ENCODE measurements at places on chromosomes 6 and 20.

DNA sequence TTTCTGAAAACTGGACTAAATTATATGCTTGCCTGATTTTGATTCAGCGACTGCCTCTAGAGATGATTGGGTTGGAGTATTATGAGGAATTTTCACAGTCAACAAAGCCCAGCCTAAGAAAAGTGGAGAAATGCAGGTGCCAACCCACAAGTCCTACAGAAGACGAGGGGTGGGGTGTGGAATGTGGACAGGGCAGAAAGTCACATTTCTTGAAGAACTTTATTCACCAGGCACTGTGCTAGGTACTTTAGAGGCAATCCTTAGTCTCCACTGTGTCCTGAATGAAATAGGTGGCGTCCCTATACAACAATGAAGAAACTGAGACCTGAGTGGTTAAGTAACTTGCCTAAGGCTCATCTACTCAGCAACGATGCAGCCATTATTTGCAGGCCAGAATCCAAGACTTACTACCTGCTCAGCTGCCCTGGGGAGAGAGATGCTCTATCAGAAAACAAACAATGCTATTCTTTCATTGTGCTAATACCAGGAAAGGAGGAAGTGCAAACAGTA is 106.3 kb downstream of the RNF144B start:
- DNase-seq: no peak

DNA sequence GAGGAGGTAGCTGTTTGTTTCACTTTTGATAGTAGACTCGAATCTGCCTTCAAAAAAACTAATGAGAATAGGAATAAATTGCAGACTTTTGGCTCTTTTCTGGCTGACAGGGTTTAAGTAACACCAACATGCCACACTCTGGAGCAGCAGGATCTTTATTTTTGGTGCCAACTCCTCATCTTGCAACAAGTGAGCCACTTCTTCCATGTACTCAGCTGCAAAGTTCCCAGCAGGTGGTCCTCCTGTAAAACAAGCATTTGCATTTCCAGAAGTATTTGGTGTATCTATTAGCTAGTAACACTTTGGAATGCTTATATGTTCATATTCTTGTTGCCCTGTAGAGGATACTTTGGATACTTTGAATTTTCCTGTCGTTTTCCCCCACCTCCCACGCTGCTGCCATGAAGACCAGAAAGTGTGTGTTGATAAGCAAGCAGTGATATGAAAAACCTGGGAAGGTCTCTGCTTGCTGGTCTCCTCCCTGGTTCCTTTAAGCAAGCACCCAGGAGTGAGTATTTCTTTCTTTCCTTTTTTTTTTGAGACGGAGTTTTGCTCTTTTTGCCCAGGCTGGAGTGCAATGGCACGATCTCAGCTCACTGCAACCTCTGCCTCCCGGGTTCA is 1.0 kb downstream of the ARMH2 start:
- DNase-seq: no peak

DNA sequence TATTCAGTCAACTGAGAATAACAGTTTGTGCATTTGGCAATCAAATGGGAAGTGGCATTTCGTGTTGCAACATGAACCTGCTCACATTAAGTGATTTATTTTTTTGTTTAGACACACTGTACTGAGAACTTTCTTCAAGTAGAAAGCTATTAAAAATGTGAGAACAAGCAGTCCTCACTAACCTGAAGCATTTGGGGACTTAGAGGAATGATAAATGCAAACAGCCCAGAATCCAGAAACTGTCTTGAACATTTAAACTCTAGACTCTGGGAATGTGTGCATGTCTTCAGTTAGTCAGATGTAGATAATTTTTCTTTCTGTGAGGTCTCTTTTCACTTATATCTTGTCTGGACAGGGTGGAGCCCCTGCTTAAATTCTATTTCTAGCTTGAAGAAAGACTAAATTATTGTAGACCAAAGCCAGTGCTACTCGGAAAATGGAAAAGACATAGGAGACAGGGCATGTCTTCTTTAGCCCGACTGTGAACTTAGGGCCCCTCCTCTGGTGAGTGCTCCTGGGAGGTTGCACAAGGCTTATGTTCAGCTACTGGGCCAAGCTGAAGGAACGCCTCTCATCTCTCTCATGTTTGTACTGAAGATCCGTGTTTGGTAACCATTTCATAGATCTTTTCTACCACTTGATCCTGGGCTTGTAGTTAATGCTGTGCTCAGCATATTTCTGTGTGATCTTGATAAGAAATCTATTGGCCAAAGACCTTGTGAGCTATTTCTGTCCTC is 70.1 kb downstream of the SLX4IP start:
- no peak for DNase-seq

DNA sequence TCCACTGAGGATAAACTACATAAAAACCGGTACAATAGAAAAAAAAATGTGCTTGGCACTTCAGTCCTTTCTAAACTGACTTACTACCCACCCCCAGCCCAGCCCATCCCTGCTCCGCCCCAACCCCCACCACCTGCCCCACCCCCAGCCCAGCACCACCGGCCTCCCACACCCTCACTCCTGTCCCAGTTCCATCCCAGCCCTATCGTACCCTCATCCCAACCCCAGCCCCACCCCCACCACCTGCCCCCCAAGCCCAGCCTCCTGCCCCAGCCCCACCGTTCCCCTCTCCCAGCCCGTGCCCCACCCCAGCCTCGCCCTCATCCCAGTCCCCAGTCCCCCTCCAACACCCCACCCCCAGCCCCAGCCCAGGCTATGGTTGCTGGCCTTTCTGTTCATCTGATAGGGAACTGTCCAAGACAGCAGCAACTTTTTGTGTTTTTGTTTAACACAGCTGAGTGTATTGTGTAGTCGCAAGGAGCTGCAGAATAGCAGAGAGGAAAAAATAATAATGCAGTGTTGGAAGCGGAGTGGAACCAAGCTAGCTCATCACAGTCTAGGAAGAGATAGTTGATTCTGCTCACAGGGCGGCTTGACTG is 61.9 kb downstream of the SASH1 start:
- DNase-seq: no peak

- no peak for DNase-seq
Observed at GRCh38 chr6:31717499-31718222, 2.5 kb downstream of the LY6G6D start.

DNA sequence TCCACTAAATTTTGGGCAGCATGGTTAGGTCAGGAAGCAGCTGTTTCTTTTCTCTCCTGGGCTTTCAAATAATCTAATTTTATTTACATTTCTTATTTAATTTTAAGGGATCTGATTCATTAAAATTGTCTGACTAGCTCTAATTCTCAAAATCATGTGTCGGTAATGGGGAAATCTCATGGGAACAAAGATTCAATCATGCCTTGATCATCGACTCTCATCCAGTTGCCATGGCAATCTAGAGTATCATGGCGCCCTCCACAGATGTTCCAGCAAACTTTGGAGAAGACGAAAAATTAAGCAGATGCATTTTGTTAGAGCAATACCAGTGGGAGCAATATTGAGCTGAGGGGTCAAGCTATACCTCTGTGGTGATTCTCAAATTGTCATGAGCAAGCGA is 358.0 kb upstream of the CDH4 start:
- DNase-seq: no peak

DNA sequence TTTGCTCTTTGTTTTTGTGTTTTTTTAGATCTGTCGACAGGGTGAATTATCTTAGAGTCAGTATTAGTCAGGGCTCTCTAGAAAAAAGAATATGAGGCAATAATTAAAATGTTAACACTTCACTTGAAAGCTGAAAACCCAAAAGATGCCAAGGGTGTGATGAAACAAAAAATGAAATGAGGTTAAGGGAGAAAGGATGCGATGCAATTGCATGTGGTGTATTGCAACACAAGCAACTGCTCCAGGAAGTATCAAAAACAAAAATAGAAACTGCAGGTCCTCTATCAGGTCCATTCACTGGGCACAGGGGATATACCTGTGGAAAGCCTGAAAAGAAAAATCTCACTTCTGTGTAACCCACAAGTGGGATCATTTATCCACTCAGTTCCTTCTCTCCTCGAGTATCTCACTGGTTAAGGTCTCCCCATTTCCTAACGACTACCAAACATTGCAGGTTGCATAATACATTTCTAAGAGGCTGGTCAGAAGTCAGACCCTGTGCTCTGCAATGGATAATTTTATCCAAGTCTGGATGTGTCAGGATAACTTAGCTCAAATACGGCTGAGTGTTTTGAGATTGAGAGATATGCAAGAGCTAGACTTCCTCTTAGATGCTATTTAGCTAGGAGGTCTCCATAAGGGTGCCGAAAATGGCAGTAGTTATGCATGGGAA is 257.7 kb upstream of the GJE1 start:
- no peak for DNase-seq

DNA sequence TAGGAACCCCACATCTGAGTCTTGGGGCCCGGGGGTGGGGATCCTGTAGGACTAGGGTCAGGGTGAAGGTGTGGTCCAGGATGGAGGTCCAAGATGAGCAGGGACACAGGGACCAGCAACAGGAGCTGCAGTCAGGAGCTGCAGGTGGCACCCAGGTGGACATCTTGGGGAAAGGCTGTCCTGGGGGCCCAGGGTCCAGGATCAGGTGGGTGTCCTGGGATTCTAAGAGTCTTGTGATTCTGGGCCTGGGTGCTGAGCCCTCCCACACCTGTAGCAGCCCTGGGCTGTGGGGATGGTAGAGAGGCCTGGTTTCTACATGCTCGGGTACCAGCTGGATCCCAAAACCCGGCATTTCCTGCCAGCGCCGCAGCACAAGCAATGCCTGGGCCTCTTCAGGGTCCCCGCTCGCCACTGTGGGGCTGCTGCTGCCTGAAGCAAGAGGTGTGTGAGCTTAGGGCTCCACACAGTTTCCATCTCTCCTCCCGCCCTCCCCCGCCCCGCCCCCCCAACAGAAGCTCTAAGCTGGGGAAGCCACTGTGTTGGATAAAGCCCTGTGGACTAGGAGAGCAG is 20.7 kb downstream of the ERGIC3 start:
- no peak for DNase-seq

- DNase-seq: no peak
Observed at GRCh38 chr20:18688676-18689075, 100.8 kb downstream of the DTD1 start.

DNA sequence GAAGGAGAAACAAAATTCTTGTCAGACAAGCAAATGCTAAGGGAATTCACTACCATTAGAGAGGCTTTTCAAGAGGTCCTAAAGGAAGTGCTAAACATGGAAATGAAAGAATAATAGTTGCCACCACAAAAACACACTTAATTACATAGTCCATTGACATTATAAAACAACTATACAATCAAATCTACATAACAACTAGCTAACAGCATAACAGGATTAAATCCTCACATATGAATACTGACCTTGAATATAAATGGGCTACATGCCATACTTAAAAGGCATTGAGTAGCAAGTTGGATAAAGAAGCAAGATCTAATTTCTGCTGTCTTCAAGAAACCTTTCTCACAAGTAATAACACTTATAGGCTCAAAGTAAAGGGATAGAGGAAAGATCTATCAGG is 811.5 kb upstream of the CITED2 start:
- no peak for DNase-seq

DNA sequence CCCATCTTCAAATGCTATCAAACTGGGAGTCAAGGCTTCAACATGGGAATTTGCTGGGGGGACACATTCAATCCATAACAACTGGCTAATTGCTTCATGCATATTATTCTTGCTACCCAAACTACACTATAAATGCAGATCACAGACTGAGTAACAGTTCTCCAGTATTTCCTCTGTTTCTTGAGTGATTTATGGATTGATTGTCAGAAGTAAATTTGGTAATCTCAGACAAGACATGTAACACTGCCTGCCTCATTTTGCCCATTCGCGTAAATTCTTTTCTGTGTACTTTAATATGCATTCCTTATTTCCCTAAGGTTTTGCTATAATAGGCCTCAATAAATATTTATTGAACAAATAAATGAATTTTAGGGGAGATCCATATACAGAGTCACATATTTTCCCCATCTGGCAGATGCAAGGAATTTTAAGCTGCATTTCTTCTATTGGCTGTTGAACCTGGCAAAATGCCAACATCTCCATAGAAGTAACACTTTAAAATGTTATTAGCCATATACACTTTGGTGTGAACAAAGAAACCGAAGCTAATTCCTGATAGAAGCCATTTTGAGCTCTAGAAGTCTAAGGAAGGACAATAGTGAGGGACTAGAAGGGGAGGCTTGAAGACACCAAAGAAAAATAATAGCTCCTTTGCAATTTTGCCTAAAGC is 98.2 kb downstream of the QRSL1 start:
- no peak for DNase-seq

GRCh38 chr6:81561731-81562130 is 190.8 kb downstream of the TENT5A start:
- no peak for DNase-seq

DNA sequence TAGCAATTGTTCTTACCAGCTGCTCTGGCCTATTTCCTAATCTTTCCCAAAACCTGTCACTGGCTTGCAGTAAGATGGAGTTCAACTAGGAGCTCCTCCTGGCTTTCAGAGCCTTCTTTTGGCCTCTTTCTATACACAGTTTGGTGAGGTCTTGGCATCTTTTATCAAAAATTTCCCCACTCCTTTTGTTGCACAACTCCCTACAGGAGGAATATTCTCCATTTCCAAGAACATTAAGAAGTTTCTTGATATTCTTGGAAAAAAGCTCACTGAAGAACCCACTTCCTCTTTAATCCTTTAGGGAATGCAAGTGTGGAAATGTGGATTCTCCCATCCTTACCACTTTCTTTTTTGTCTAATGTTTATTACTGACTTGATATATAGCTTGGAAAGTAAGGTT is 171.3 kb upstream of the KCNK16 start:
- no peak for DNase-seq

DNA sequence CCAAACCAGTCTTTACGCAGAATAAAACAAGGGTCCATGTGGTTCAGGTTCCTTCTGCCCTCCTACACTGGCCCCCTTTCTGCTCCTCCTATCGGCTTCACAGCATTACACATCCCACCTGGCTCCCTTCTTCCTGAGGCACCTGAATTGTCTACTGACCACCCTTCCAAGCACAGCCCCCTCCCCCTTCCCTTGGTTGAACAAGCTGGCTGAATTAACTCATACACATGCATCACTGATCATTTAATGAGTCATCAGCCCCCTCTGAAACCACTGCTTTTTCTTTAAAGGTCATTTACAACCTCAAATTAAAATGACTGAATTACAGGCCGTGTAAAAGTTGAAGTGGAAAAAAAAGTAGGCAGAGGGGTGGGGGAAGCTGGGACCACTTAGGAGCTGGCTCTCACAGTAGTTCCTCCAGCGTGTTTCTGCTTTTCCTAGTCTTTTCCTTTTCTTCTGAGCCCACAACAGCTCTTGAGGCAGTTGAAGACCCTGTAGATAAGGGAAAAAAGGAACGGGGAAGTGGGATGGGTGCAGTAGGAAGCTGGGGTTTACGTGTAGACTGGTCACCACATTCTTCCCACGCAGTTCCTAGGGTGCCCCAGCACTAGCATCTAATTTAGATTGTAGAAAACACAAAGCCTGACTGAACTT is 67.6 kb downstream of the FYN start:
- no peak for DNase-seq

GRCh38 chr6:149925974-149926777 is 3.3 kb upstream of the RAET1G start:
- DNase-seq: peak; percentile 61

GRCh38 chr20:8152847-8153246 is 20.8 kb downstream of the PLCB1 start:
- DNase-seq: no peak

- DNase-seq: no peak
Observed at GRCh38 chr6:113598786-113599185, 258.4 kb upstream of the MARCKS start.
